CD4-positive, alpha-beta T cell treated with Interleukin-21 for 1 hour (primary cell): ENCODE measurements at places on chromosomes 6 and 20.
A peak's percentile ranks its signal among the peaks of the same experiment; 100 is the strongest.

- no peak for DNase-seq
Measured at GRCh38 chr6:142883011-142883410, 62.0 kb downstream of the HIVEP2 start.

DNA sequence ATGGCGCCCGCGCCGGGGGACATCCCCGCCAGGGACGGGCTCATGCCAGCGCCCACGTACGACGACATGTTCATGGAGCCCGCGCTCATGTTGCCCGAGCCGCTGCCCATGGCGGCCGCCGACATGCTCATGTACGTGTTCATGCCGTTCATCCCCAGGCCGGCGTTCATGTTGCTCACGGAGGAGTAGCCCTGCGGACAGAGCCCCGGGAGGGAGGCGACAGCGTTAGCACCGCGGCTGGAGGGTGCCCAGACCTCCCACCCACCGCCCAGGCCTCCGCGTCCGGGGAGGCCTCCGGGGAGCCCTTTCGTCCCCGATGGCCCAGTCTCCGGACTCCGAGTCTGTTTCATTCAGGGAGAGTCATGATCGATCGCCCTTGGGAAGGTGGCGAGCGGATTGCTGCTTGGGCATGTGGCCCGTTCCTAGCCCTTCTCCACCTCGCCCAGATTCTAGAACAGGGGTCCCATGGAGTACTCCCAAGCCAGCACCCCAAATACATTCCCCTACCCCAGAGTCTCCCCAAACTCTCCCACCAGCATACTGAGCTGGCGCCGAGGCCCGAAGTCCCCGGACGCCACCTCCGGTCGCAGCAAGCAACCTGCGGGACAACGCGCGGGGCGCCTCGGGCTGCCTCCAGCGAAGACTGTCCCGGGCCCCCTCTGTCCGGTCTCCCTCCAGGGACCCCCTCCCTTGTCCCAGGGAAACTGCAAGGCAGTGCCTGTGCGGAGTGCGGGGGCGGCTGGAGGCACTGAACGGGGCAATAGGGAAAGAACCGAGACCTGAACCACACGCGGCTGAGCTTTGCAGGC is 1.2 kb downstream of the FOXA2 start:
- DNase-seq, result no peak

- DNase-seq, result no peak
Measured at GRCh38 chr6:149044528-149044927, 273.0 kb upstream of the TAB2 start.

- peak; percentile 12 for DNase-seq
Measured at GRCh38 chr6:11785415-11785773, 6.8 kb upstream of the ADTRP start.

- DNase-seq, result peak; percentile 28
Measured at GRCh38 chr6:149209871-149210775, 107.4 kb upstream of the TAB2 start.

DNA sequence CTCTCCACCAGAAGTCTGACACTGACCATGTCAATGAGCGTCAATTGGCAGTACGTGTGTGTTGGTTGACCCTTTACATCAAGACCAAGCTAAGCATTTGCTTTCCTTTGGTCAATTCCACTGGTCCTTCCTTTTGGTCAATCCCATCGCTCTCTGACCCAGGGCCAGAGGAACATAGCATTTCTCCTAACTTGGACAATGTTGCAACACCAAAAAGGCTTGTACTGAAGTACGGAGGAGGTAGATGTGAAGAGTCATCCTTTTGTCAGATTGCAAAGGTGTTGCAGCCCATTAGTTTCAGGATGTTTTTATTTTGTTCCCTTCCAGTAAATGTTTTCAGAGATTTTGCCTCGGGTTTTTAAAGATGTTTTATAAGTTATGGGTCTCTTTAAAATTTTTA is 24.6 kb downstream of the EDN1 start:
- DNase-seq, result no peak
